Pancreas (tissue), 10 donors: ENCODE measurements at places on chromosomes 16 and 17. TPM values are rescaled to one million over a fixed set of nuclear protein-coding genes. Genes with fewer than 3 reads are reported as not detected.

- DNase-seq: no peak
Measured at GRCh38 chr17:15119968-15120367, 145.2 kb downstream of the PMP22 start.

DNA sequence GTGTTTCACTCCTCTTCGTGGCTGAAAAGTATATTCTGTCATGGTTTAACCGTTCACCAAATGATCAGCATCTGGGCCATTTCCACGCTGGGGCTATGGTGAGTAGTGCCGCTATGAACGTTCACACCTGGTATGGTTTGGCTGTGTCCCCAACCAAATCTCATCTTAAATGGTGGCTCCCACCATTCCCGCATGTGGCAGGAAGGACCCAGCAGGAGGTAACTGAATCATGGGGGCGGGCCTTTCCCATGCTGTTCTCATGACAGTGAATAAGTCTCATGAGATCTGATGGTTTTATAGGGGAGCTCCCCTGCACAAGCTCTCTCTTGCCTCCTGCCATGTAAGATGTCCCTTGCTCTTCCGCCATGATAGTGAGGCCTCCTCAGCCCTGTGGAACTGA lies 45.7 kb upstream of the ZNF469 start:
- DNase-seq: no peak

GRCh38 chr16:85199069-85199725 lies 86.9 kb upstream of the CIBAR2 start:
- no peak for DNase-seq

DNA sequence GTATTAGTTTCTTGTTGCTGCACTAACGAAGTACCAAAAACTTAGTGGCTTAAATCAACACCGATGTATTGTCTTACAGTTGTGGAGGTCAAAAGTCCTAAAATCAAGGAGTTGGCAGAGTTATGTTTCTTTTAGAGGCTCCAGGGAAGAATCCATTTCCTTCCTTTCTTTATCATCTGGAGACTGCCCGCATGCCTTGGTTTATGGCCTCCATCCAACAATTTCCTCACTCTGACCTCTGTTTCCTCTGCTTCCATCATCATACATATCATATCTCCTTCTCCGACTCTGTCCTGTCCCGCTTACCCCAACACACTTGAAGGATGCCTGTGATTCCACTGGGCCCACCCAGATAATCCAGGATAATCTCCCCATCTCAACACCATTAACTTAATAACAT lies 627.8 kb downstream of the KCNJ2 start:
- DNase-seq: no peak

GRCh38 chr17:29577385-29578211 lies 9.1 kb downstream of the TP53I13 start:
- DNase-seq: peak; percentile 14

- DNase-seq: no peak
Measured at GRCh38 chr16:88608076-88608475, 30.3 kb upstream of the IL17C start.

The KCNH6 gene
- total RNA-seq: 0.42 TPM

- DNase-seq: peak; percentile 76
Measured at GRCh38 chr17:50550661-50551432, 3.9 kb downstream of the SPATA20 start.

- DNase-seq: no peak
Measured at GRCh38 chr16:81149614-81150013, 53.4 kb upstream of the GCSH start.

- DNase-seq: peak; percentile 86
Measured at GRCh38 chr16:62225675-62226074, 189.4 kb upstream of the CDH8 start.

The CCDC144A gene
- total RNA-seq: 2.3 TPM

The NUP88 gene
- 24.7 TPM for total RNA-seq

The SLC16A6 gene
- total RNA-seq: 1.0 TPM

The ZNF232 gene
- total RNA-seq: 3.7 TPM

GRCh38 chr17:52828621-52829020 lies 670.1 kb upstream of the CA10 start:
- no peak for DNase-seq

The SMPD3 gene
- total RNA-seq: 1.8 TPM

DNA sequence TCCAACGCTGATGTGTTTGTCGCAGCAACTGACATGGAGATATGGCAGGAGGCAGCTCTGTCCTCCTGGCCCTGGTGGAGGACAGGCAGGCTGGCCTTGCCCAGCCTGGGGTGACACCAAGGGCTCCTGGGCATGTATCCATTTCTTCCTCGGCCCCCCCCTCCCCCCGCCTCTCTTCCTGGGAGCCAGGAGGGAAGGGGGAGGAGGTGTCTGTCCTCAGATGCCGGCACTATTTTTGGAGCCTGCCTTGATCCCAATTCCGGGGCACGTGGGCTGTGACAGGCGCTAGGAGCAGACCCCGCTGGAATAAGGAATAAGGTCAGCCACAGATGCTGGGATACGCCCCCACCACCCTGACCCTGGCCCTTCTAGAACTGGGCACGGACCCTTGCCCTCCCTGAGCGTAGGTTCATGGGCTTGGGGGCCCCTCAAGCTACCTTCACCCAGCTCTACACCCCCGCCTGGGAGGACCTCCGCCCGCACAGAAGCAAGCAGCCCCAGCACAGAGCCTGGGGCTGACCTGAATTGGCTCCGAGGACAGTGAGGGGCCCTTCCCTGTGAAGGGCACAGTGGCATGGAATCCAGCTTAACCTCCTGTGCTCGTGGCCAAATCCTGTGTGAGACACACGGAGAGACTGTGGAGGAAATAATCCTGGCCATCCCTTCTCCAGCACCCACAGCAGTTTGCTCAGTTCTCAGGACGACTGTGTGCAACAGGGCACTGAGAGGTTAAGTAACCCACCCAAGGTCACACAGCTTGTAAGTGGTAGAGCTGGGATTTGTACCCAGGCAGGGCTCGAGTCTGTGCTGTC lies 24.1 kb downstream of the SEC14L5 start:
- no peak for DNase-seq

- DNase-seq: no peak
Measured at GRCh38 chr16:79758615-79759346, 158.2 kb upstream of the MAF start.

GRCh38 chr16:68776821-68777485 lies 39.9 kb downstream of the CDH1 start:
- no peak for DNase-seq

The CACNA1G gene
- total RNA-seq: 0.18 TPM

DNA sequence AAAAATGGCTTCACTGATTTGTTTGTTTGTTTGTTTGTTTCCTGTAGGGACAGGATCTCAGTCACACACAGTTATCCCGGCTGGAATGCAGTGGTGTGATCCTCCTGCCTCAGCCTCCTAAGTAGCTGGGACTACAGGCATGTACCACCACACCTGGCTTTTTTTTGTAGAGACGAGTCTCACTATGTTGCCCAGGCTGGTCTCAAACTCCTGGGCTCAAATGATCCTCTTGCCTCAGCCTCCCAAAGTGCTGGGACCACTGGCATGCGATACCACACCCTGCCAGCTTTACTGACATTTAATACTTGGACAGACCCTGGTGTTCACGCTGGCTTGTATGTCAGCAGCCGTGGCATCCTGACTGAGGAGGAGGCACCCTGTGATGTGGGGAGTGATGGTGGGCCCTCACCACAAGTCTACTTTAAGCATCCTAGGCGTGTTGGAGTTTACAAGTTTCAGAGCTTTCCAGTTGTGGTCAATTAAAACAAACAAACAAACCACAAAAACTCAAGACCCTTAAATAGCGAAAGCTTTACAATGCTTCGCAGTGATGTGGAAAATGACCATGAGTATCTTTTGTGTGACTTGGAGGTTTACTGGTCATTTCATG lies 5.1 kb downstream of the ABCA3 start:
- DNase-seq: no peak

The UTS2R gene
- total RNA-seq: 0.37 TPM

The POLG2 gene
- total RNA-seq: 4.8 TPM

GRCh38 chr16:10253409-10253808 lies 71.2 kb upstream of the GRIN2A start:
- no peak for DNase-seq

GRCh38 chr17:42421507-42422338 lies 1.3 kb downstream of the CAVIN1 start:
- DNase-seq: peak; percentile 46

The KRT17 gene
- 1.4 TPM for total RNA-seq

DNA sequence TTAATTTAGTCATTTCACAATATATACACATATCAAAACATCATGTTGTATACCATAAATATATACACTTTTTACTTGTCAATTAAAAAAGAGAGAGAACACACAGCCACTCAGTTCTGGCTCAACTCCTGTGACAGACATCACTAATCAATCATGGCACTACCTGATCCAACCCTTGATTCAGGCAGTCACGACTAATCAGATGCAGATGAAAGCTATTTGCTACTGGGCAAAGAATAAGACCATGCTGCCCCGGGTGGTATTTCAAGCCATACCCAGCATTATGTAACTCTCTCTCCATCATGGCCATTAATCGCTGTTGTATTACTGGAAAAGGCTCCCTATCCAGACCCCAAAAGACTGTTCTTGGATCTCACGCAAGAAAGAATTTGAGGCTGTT lies 345.7 kb downstream of the HAPSTR1 start:
- DNase-seq: no peak

The DPEP1 gene
- 109 TPM for total RNA-seq

DNA sequence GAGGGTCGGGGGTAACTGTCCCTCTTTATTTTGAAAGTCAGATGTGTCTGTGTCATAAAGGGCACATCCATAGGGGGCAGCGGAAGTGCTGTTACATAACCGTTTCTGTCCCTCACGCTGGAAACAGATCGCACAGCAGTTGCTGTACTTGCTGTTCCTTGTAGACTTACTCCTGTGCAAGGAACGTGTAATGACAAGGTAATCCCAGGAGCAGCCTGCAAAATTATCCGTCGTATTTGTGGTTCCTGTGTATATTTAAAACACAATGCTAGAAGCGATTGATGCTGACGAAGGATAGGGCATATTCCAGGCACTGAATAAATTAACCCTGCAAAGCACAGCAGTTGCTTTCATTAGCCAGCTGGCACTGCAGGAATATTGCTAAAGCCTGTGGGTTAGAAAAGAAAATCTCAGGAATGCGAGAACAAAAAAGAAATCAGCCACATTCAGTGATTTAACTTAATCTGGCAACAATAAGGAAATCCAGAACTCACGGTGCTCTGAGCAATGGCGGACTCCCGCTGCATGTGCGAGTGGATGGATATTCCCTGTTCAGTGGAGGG lies 76.2 kb downstream of the SPECC1 start:
- no peak for DNase-seq

DNA sequence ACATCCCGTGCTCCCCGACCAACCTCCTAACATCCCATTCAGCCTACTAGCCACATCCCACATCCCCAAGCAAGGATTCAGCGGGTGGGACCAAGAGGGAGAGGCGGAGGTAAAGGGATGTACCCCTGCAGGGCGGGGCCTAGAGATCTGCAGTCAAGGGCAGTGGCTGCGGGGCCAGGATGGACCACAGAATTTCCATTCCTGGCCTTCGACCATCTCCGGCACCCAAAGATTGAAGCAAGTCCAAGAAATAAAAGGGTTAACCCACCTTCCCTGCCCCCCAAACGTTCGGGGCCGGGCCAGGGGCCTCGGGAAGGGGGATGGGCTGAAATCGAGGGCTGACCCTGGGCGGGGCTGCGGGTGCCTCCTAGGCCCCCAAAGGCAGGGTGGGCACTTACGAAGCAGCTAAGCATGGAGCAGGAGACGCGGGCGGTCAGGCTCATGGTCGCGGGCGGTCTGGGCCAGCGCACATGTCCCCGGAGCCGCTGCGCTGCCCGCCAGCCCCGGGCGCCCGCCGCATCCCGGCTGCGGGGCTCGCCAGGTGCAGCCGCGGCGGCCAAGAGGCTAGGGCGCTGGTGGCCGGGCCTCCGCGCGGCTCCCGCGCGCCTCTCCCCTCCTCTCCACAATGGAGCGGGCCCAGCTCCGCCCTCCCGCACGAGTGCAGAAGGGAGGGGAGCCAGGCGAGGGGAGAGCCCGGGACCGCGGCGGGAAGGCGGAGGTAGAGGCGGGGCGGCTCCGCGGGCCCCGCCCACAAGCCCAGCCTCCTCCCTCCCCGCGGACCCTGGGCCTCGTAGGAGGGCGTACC lies at the start of gene MTMR4:
Gene MTMR4, minus strand, starts transcription at position 674 of the 805 bp plus-strand sequence. Its CDS starts 231 bp downstream, at position 443.
- DNase-seq: peak; percentile 82

DNA sequence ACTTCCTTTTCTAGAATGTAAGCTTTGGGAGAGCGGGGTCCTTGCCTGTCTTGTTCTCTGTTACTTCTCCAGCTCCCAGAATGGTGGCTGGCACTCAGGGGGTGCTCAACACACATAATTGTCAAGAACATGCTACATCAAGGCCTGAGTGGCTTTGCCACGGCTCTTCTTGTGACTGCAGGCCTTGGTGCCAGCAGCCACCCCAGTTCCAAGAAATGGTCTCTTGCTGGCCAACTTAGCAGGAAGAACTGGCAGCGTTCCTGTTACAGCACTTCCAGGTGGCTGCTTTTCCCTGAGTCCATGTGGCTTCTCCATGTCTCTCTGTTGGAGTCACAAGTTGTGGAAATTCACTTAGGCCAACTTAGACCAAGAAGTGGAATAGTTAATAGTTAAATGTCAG lies 36.1 kb downstream of the PRKCB start:
- peak; percentile 65 for DNase-seq

GRCh38 chr17:65173284-65173793 lies 36.2 kb downstream of the RGS9 start:
- no peak for DNase-seq

DNA sequence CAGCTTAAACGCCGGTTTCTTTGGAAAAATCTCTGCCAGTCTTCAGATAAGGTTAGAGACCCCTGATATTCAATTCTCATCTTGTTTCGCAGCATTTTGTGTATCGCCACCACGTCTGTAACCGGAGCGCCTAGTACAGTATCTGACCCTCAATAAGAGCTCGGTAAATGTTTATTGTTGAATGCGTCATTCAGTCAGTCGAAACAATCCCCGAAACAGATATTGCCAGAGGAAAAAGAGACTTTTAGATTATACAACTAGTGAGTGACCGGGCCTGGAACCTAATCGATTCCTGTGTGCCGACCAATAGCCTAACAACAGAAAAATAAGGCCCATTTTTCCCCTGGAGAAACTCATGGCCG lies 626 bp downstream of the PELP1 start:
- DNase-seq: no peak

The RMI2 gene
- 0.35 TPM for total RNA-seq

The NPIPB6 gene
- not detected for total RNA-seq

DNA sequence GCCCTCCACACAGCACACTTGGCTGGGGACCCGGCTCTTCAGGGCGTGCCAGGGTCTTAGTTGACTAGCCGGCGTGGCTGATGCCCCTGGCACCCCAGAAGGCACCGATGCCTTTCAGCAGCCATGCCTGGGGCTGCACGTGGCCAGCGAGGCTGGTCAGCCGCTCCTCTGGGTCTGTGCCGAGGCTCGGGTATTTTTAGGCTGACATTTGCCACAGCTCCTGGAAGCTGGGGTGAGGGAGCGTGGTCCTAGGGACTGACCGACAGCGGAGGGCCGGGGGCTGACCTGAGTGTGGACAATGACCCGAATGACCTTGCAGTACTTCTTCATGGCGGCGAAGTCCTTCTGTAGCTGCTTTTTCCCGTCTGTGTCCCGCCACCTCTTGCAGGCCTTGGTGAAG lies 3.9 kb downstream of the RPL3L start:
- DNase-seq: no peak

DNA sequence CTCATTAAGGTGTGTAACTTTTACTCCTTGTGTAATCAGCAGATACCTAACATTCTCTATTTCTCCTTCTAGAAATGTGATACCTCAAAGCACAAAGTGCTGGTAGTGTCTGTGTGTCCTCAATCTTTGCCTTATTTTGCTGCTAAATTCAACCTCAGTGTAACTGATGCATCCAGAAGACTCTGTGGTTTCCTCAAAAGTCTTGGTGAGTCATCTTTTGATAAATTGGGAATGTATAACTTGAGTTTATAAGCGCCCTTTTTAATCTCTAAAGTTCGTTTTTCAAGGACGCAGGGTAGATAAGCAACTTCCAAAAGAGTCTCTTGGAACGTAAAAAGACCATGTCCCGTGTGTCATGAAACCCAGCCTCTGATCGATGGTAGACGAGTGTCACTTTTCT lies 10.2 kb downstream of the NARF start:
- no peak for DNase-seq
